ENCODE measurements at places on chromosomes 3 and 15. TPM values are rescaled to one million over a fixed set of nuclear protein-coding genes. Genes with fewer than 3 reads are reported as not detected.

DNA sequence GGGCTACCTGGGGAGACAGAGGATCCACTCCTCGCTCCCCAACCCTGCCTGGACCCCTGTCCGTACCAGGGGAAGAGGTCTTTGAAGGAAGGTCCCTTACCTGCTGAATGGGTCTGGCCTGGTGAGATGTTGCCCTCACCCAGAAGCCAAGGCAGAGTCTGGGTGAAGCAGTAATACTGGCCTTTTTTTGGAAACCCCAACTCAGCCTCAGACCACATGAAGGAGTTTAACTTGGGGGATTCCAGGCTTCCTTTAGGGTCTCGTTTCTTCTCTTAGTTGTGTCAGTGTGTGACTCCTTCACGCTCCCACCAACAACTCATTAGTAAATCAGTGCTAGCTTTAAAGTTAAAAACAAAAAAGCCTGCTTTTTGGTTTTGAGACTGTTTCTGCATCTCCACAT lies 45.6 kb downstream of the RTP1 start:
- no peak overlapping the region for H3K4me3 ChIP-seq
- H3K4me1 ChIP-seq, result peaks cover 11% of the 10 kb centered on the region
- no peaks in the 10 kb centered on the region for H3K36me3 ChIP-seq
- H3K27me3 ChIP-seq, result no peaks in the 10 kb centered on the region
- no peak overlapping the region for H3K27ac ChIP-seq

GRCh38 chr15:43190178-43190577 lies 5.0 kb downstream of the CCNDBP1 start:
- H3K27me3 ChIP-seq, result no peaks in the 10 kb centered on the region
- H3K27ac ChIP-seq, result no peak overlapping the region
- H3K36me3 ChIP-seq, result peaks cover 53% of the 10 kb centered on the region

DNA sequence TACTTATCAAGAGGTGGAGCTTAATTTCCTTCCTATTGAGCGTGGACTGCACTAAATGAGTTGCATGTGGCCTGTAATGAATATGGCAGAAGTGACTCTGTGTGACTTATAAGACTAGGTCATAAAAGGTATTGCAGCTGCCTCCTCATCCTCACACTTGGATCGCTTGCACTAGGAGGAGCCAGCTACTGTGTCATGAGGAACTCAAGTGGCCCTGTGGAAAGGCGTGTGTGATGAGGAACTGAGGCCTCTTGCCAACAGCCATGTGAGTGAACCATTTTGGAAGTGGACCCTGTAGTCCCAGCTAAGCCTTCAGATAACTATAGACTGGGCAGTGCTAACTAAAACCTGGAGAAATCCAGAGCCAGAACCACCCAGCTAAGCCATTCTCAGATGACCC lies 7.1 kb upstream of the SLC30A4 start:
- no peaks in the 10 kb centered on the region for H3K36me3 ChIP-seq
- H3K4me1 ChIP-seq, result no peaks in the 10 kb centered on the region
- no peaks in the 10 kb centered on the region for H3K27me3 ChIP-seq
- H3K27ac ChIP-seq, result no peak overlapping the region
- no peak overlapping the region for H3K4me3 ChIP-seq
- no peak for DNase-seq

DNA sequence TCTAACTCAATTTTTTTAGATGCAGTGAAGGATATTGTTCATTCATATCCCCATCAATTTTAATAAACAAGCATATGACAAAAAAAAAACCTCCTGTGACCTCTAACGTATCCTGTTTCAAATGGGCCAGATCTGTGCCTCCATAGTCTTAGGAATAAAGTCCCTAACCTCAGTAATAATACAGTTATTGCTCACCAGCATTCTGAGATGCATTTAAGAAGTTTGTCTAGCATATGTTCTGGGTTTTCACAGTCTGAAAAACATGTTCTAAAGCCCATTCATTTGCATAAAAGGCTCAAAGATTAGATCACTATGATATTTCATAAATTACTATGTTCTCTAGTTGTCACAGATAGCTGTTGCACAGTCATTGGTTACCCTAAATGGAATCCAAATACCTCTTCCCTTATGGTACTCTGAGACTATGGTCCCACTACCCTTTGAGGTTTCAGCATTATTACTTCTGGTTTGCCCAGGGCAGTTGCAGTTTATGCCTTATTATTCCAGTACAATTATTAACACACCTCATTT lies 190.1 kb downstream of the ZIC4 start:
- H3K4me1 ChIP-seq, result no peaks in the 10 kb centered on the region
- H3K27me3 ChIP-seq, result no peaks in the 10 kb centered on the region
- no peak overlapping the region for H3K27ac ChIP-seq
- H3K36me3 ChIP-seq, result no peaks in the 10 kb centered on the region

DNA sequence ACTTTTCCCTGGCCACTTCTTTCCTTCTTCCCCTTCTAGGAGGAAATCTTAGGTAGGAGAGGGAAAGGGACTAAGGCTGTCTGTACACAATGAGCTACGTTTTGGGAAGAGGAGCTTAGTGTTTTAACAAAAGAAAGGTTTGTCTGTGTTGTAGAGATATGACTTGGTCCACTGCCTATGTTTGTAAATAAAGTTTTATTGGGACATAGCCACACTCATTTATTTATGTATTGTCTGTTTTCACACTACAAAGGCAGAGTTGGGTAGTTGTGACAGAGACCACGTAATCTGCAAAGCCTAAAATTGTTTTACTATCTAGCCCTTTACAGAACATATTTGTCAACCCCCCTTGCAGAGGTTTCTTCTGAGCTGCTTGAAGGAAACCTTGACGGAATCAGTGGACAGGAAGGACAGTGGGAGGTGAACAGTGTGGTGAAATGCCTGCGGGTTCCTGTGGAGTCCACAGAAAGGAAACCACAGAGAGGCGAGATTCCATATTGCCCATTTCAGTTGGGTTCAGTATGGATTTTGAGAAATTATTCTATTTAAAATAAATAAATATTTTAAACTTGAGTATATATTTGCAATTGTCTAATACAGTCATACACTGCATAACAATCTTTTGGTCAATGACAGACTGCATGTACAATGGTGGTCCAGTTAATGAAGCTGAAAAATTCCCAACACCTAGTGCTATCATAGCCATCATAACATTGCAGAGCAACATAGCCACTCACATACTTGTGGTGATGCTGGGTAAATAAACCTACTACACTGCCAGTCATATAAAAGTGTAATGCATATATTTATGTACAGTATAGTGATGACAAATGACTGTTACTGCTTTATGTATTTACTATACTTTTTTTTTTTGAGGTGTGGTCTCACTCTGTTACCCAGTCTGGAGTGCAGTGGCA lies 157.9 kb upstream of the NUDT16 start:
- no peaks in the 10 kb centered on the region for H3K27me3 ChIP-seq
- no peaks in the 10 kb centered on the region for H3K4me1 ChIP-seq
- no peak overlapping the region for H3K4me3 ChIP-seq
- no peak overlapping the region for H3K27ac ChIP-seq

The TNIK gene
- total RNA-seq, result 93.5 TPM

The ICE2 gene
- total RNA-seq, result 68.4 TPM

The SERPINI2 gene
- not detected for total RNA-seq

All from CD4-positive, alpha-beta memory T cell (primary cell).